Right lung (tissue), 10 donors: ENCODE measurements at places on chromosomes 7 and 10.

DNA sequence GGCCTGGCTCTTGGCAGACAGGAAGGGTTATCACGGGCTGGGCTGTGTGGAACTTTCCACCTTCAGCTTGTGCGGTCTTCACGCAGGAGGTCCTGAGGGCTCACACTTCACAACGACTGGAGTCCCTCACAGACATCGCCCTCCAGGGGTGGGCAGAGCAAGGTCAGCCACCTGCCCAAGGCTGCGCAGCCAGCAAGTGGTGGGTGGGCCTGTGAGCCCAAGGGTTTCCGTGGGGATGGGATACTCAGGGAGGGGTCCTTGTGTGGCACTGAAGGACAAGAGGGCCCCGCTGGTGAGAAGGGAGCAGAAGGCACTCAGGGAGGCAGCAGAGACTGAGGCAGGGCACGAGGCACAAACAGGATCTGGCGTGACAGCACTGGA lies 22.0 kb downstream of the PDIA4 start:
- no peak for DNase-seq

- DNase-seq, result peak; percentile 30
Measured at GRCh38 chr7:43700059-43700501, 29.2 kb downstream of the COA1 start.

DNA sequence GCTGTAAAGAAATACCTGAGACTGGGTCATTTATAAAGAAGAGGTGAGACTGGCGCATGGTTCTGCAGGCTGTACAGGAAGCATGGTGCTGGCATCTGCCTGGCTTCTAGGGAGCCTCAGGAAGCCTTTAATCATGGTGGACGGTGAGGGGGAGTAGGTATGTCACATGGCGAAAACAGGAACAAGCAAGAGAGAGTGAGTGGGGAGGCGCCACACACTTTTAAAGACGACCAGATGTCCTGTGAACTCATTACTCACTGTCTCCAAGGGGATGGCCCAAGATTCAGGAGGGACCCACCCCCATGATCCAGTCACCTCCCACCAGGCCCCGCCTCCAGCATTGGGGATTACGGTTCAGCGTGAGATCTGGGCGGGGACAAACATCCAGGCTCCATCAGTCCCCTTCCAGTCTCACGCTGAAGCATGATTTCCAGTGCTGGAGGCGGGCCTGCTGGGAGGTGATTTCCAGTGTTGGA lies 3.2 kb downstream of the ZNF316 start:
- no peak for DNase-seq

DNA sequence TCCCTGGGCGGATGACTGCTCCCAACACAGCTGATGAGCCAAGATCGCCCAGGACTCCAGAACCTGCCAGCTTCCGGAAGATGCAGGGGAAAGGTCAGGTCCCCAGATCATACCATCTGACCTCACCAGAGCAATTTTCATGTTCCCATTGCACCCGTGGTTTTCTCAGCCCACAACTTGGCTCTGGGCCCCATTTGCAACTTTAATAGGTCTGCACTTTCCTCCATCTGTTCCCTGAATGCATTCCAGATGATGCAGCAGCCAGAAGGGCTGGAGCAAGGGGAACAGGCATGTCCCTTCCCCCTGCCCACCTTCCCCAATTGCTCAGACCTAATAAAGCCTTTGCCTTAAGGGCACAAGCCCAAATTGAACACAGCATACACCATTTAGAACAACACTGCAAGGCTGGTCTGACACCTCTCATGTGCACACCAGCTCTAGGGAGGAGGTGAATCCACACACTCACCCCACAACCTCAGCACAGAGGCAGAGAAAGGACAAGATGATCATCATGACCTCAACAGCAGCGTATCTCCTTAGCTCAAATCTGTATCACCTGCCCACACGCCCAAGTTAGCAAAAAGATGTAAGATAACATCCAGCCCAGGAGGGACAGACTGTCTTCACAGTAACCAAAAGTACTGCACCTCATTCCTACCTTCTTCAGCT lies 87.5 kb downstream of the PLXNA4 start:
- DNase-seq, result no peak

DNA sequence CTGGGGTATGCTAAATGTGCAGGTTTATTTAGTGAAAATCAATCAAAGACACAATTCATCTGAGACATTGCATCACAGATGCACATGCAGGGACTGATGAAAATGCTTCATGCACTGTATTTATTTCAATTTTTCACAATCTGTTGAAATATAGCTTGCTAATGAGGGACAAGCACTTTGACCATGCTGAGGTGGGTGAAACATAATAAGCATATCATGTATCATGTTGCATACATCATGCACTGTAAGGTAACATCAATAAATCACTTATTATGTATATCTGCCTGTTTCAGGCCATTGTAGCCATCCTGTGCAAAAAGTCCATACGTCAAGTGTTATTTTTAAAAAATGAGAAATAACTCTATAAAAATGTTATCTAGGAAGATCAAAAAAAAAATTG lies 426.9 kb upstream of the PCDH15 start:
- DNase-seq, result no peak

- no peak for DNase-seq
Measured at GRCh38 chr7:155430606-155431005, 27.3 kb upstream of the EN2 start.

DNA sequence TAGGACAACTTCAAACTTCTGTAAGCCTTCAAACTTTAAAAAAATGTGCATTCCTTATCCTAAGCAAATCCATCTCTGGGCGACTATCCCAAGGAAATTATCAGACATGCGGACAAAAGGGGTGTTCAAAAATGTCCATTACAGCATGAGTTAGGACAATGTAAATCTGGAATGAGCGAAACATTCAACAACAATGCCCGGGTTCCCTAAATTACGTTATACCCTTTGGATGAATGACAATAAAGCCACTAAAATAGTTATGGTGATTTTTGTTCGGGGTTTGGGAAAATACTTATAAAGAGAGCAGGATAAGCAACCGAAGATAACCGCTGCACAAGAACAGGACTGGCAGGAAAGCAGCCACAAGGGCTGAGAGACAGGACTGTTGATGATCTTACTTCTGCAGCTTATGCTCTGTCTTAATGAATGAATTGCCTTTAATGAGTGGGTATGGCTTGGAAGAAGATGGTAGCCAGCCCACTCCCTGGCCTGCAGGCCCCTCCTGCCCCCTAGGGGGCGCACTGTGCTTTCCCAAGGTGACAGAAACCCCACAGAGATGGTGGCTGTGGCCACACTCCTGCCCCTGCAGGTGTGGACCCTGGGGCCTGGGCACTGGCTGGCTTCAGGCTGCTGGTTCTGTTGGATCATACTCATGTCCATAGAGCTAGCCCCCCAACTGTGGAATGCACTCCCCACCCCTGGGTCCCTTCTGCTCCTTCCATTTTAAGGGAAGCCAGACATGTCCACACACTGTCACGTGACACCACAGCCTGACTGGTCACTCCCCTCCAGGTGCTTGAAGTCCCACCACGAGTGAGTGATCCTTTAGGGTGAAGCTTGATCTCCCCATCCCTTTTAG lies 45.0 kb downstream of the ZCCHC24 start:
- DNase-seq, result no peak
